Activated CD4-positive, CD25-positive, alpha-beta regulatory T cell treated with anti-CD3 and anti-CD28 coated beads, Interleukin-2, amount 50 U/mL, for 72 hours (primary cell): ENCODE measurements at places on chromosomes 6 and 20.

DNA sequence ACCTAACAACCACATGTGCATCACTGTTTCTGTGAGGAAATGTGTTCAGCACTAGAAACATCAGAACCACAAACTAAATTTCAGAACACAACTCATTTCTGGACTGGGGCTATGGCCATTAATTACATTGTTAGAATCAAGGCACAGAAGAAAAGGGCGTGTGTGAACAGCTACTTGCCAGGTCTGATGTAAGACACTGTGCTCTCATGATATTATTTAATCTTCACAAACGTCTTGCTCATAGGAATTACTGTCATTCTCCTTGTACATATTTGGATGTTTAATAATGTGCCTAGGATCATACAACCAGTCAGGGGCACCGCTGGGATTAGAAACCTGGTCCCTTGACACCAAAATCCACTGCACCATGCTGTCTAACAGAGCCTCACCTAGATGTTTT lies 14.8 kb downstream of the ADGRF1 start:
- no peak for DNase-seq

DNA sequence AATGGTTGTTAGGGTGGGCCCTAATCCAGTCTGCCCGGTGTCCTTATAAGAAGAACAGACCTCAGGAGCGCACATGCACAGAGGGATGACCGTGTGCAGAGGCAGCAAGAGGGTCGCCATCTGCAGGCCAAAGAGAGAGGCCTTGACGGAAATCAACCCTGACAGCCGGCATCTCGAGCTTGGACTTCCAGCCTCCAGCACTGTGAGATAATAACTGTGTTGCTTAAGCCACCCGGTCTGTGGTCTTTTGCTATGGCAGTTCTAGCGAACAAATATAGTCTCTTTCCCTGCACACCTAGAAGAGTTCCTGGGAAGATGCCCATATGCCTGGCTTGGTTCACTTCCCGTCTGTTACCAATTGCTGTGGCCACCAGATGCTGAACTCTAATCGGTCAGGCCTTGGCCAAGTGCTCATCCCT lies 35.3 kb upstream of the PTGIS start:
- no peak for DNase-seq

DNA sequence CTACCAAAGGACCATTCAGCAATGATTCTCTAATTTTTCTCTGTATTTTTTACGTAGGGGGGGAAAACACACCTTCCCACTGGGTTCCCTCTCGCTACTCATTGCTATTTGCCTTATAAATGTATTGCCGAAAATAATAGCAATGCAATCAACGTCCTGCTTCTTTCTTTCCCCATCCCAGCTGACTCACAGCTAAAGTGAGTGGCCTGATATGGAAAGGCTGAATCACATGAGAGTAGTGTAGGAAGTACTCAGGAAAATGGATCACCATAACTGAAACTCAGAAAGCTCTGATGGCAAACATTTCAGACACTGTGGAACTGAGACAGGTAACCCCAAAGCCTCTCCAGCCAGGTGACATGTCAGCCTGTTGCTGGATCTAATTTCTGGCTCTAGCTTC lies 49.3 kb upstream of the SRPK1 start:
- no peak for DNase-seq

DNA sequence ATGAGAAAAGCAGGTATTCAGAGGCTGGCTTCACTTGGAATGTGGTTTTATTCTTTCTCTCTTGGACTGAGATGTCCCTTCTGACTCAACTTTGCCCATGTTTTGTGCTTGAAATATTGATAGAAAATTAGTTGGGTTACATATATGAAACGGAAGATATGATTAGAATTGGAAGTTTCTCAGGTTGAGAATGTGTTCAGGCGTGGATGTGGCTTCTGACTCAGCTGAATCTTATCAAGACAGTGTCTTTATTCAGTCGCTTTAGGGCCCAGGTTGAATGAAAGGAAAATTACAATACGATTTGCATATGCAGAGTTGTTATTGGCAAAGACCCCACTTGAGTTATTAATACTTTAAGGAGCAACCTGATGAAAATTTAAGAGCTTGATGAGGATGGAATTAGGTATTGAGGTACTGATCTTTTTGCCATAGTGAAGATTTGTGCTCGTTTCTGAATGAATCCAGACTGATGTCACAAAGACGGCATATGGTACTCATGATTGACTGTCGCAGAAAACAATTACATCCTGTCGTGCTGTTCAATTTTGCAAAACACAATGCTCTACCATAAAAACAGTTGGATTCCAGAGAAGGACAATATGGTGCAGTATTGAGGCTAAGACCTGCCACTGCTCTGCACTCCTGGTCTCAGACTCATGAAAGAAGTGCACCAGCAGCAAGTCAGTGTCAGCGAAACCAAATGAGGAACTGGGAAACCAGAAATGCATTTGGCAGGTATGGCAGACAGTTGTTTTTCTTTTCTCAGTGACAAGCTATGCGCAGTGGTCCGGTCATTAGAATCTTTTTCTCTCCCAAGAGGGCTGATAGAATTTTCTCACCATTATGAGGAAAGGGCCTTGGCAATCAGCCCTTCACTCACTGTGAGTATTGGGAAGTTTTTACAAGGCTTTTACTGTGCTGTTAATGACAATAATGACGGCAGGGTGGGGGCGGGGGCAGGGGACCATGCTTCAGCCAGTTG lies 158.3 kb downstream of the DOK5 start:
- no peak for DNase-seq
